ENCODE measurements at places on chromosomes 2 and 18.

- DNase-seq = no peak
Measured at GRCh38 chr18:79717059-79717458, 37.5 kb downstream of the CTDP1 start.

DNA sequence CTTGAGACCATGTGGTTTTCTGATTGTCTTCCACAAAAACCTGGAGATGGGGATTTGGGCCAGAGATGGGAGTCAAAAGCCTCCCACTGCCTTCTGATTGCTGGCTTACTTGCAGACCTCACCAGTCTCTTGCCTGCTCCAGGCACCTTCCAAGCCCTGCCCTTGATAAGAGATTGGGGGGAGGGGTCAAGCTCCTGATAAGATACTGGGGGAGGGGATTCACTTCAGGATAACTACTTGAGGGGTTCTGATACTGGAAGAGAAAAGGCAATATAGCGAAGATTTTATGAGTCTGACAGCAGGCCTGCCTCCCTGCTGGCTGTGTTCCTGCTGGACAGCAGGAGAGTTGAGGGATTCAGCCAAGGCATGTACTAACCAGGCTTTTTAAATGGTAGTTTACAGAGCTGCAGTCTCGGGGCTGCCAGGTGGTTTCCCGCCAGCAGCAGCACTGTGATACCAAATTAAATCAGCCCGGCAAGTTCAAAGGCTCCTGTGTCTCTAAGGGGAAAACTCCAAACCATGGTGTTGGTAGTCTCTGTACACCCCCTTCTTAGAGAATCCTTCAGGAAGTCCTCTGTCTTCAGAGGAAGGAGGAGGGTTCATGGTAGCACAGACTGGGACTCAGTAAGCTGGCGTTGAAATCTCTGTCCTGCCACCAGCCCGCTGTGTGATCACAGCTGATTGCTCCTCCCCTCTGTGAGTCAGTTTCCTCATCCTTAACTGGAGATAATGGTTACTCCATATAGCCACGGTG, 58.3 kb downstream of the FBXO36 start:
- DNase-seq = no peak

GRCh38 chr2:126804347-126804746, 94.3 kb upstream of the TEX51 start:
- no peak for DNase-seq

GRCh38 chr18:22681908-22682307, 251.2 kb upstream of the RBBP8 start:
- no peak for DNase-seq

GRCh38 chr2:58501371-58502160, 260.4 kb upstream of the FANCL start:
- no peak for DNase-seq

DNA sequence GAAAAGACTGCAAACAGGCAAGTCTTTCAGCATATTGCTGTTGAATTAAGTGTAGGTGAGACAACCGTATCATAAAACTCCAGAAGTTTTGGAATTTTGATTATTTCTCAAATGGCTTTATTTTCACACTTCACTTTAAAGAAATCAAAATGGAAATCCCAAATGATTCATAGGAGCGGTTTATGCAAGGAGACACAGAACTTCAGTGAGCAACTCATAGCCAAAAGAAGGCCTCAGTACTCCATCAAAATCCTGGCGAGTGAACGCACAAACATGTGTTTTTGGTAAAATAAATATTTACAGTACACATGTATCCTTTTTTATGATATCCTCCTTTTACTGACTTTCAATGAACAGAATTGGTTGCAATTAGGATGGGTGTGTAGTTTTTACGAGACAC, 140.4 kb upstream of the APCDD1 start:
- DNase-seq = no peak

DNA sequence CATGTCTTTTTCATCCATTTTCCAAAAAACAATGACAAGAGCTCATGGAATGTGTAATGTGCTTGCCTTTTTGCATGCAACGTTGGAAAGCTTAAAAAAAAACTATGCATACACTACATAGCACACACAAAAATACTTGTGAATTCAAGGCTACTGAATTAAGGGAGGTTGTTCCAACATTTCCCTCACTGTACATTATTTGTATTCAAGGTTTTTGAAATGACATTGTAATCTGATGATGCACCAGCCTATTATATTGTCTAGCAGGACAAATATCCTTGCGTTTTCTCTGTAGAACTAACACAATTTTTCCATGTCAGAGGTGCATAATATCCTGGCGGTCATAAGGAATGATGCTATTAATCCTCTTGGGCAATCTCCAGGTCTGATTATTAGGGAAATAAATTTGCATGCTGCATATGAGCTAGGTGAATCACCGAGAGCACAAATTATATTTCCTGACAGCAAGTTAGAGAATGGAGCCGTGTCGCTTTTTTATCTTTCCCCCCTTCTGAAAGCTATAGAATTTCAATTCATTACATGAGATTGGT, 836.9 kb upstream of the FANCL start:
- DNase-seq = no peak

Measured in NCI-H1105 (cell line).